ENCODE measurements at places on chromosomes 12 and 14. TPM values are rescaled to one million over a fixed set of nuclear protein-coding genes. Genes with fewer than 3 reads are reported as not detected.

Gene TC2N
- total RNA-seq: 1.0 TPM

Gene KRT85
- total RNA-seq: not detected

- DNase-seq: no peak
- no peak overlapping the region for H3K4me3 ChIP-seq
- H3K27ac ChIP-seq: no peak overlapping the region
- H3K36me3 ChIP-seq: no peaks in the 10 kb centered on the region
- peaks cover 23% of the 10 kb centered on the region for H3K4me1 ChIP-seq
- no peaks in the 10 kb centered on the region for H3K27me3 ChIP-seq
These were observed 11.5 kb upstream of the NT5DC3 start for GRCh38 chr12:103852498-103852997.

Gene SERPINA5
- total RNA-seq: 272 TPM

Gene CELA1
- not detected for total RNA-seq

DNA sequence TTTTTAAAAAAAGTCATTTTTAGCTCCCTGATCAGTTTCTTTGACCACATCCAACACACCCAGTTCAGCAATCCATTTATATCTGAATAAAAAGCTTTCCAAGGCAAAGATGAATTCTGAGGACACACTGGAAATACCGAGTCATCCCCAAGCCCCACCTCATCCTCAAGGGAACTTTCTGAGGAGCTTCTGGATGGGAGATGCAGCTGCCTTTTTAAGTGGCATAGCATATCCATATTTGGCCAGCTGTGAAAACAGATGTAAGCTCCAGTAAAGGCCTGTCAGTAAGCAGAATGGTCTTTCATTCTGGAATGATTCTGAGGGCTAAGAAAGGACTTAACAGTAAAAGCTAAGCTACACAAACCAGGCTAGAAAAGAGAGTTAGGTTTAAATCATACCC is 18.4 kb downstream of the ZFYVE1 start:
- H3K36me3 ChIP-seq: no peaks in the 10 kb centered on the region
- peak overlapping the region; percentile 67 for H3K27ac ChIP-seq
- H3K4me3 ChIP-seq: no peak overlapping the region
- H3K27me3 ChIP-seq: no peaks in the 10 kb centered on the region

Gene LRRC10
- not detected for total RNA-seq

DNA sequence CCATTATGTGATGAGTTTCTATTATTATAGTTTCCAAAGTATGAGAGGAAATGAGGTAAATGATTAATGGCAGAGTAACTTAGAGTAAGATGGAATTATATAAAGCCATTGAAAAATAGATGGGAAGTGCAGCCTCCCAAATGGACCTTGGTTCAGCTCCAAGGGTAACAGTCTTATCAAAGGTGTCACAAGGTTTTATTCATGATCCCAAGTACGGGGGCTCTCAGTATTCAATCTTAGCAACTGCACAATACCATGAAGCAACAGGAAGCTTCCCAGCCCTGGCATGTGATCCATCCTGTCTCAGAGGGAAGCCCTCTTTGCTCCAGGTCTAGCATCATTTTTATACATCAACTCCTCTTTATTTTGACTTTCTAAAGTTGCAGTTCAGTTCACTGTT is 948.2 kb downstream of the GALC start:
- no peak overlapping the region for H3K4me3 ChIP-seq
- H3K27ac ChIP-seq: no peak overlapping the region
- no peaks in the 10 kb centered on the region for H3K27me3 ChIP-seq
- no peaks in the 10 kb centered on the region for H3K36me3 ChIP-seq

GRCh38 chr14:105941226-105942166 is 415.1 kb downstream of the TMEM121 start:
- H3K36me3 ChIP-seq: no peaks in the 10 kb centered on the region
- H3K27ac ChIP-seq: no peak overlapping the region
- no peaks in the 10 kb centered on the region for H3K4me1 ChIP-seq
- H3K4me3 ChIP-seq: no peak overlapping the region
- H3K27me3 ChIP-seq: no peaks in the 10 kb centered on the region

GRCh38 chr12:124758266-124759220 is 105.1 kb downstream of the SCARB1 start:
- DNase-seq: no peak
- H3K4me1 ChIP-seq: peaks cover 16% of the 10 kb centered on the region
- H3K27me3 ChIP-seq: no peaks in the 10 kb centered on the region
- H3K4me3 ChIP-seq: no peak overlapping the region
- H3K27ac ChIP-seq: no peak overlapping the region

GRCh38 chr12:95896846-95897245 is 38.1 kb downstream of the SNRPF start:
- H3K27me3 ChIP-seq: no peaks in the 10 kb centered on the region
- no peaks in the 10 kb centered on the region for H3K36me3 ChIP-seq
- DNase-seq: no peak
- no peak overlapping the region for H3K27ac ChIP-seq
- H3K4me3 ChIP-seq: no peak overlapping the region

DNA sequence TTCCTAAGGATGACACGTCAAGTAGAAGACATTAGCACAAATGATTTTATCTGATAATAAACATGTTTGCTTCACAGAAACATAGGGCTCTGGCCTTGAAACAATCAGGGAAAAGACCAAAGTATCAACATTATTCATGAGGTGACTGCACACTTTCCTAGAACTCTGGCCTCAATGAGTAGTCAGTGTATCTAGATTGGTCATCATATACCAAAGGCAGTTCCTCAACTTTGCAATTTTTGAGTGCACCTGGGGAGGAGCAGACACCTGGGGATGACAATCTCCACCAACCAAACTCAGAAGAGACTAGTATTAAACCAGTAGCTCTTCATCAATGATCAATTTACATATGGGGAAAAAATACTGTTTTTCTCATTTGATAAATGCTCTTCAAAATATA is 4.5 kb downstream of the EDDM3A start:
- H3K27ac ChIP-seq: no peak overlapping the region
- H3K36me3 ChIP-seq: no peaks in the 10 kb centered on the region
- no peak for DNase-seq
- H3K4me1 ChIP-seq: peaks cover 5% of the 10 kb centered on the region

DNA sequence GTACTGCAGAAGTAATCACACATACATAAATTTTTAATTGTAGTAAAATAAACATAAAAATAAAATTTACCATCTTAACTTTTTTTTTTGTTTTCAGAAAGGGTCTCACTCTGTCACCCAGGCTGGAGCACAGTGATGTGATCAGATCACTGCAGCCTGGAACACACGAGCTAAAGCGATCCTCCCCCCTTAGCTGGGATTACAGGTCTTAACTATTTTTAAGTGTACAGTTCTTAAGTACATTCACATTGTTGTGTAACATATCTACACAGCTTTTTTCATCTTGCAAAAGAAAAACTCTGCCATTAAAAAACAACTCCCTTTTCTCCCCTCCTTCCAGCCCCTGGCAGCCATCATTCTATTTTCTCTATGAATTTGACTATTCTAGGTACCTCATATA is 92.3 kb downstream of the PPP1R12A start:
- H3K4me1 ChIP-seq: no peaks in the 10 kb centered on the region
- no peak overlapping the region for H3K27ac ChIP-seq
- H3K4me3 ChIP-seq: no peak overlapping the region

- no peak overlapping the region for H3K27ac ChIP-seq
- no peaks in the 10 kb centered on the region for H3K36me3 ChIP-seq
- DNase-seq: no peak
- H3K4me3 ChIP-seq: no peak overlapping the region
- H3K4me1 ChIP-seq: no peaks in the 10 kb centered on the region
- H3K27me3 ChIP-seq: no peaks in the 10 kb centered on the region
These were observed 53.3 kb downstream of the TMX1 start for GRCh38 chr14:51293149-51293911.

Gene ZNF705A
- total RNA-seq: not detected

All from right lobe of liver (tissue), 6 donors.